Activated naive CD4-positive, alpha-beta T cell treated with Interleukin-2 at 50 U/mL for 16 hours (primary cell): ENCODE measurements at places on chromosomes 3 and 15.

- DNase-seq: no peak
Observed at GRCh38 chr3:152438181-152438580, 169.5 kb downstream of the MBNL1 start.

- peak; percentile 50 for DNase-seq
Observed at GRCh38 chr3:30042274-30042859, 564.0 kb upstream of the TGFBR2 start.

DNA sequence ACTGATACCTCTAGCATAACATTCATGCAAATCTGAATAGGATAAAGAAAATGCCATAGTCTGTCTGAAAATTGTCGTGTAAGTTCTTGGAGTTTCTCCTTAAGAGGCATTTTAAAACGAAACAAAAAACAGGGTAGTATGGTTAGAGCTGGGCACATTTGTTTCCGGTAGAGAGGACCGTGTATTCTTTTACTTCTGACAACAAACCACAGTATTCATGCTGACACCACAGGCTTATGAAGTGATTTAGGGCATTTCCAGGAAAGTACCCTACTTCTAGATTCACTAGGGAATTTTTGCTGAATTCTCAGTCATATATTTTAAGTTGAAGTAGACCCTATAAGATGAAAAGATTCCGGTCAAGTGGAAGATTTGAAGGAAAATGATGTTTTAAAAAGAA is 541.3 kb downstream of the UNC13C start:
- no peak for DNase-seq

DNA sequence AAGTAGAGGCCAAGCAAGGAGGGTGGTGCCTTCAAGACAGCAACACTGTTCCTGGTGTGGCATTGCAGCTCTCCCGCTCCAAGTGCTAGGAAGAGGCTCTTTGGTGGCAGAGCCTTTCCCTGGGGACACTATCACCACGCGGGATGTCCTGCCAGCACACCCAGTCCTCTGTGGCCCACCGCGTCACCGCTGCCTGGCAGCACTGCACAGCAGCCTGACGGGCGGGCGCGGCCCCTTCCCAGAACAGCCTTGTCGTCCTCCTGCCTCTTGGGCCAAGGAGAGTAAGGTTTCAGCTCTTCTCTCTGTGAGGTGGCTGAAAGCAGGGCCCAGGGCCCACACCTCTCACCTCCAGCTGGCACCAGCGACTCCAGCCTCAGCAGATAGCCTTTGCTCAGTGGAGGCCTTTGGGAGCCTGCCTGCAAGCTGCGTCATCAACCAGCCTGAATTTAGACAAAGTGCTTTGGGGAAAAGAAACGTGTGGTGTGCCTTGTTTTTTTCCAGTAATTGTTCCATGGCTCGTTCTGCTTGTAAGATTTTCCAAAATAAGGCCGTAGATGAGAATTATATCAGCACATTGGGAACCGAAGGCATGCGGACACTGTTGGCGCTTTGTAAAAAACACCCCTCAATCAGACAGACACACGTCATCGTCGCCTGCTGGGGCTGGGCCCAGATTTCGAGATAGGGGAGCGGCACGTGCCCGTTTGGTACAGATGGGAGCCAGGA is 65.0 kb downstream of the AAGAB start:
- no peak for DNase-seq

DNA sequence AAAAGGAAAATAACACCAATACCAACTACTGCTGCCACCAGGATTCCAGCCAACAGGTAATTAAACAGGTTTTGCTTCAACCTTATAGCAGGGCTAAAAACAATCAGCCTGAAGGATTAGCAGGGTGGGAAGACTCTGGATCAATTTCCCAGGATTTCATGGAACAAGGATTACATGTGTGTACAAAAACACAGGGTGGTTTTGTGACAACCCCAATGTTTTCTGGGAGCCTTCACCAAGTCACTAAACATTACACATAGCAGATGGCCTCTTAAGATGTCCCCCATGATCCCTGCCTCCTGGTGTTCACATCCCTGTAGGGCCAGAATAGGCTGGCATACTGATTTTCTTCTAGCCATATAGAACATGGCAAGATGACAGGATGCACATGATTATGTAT is 42.8 kb upstream of the ARHGEF3 start:
- no peak for DNase-seq

DNA sequence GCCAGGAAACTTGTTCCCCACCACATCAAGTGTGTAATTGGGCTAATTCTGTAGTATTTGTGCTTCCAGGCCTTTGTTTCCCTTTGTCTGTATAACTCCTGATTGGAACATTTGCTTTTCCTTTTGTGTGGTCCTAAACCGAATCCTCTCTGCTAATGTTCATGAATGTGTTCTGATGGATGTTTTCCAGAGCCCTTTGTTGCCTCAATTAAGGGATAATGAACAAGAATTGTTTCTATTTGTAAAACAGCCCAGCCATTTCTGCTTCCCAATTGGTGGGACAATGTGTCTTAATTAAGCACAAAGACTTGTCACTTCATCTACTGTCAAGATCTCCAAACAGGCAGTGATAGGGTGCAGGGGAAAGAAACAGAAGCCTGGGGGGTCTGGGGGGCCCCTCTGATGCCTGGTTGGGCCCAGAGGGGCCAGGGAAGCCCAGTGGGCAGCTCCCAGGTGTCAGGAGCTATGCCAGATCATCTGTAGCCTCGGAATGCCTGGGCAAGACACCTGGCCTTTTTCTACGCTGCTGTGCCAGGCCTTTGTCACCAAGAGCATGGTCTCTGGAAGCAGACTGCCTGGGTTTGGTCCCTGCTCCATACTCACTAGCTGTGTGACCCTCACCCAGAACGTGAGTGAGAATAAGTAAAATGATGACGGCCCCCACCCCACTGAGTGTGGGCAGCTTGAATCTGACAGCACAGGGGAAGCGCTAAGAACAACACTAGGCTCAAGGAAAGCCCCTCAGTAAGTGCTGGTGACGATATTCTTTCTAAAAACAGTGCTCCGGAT is 116.6 kb upstream of the PRR20G start:
- DNase-seq: no peak

DNA sequence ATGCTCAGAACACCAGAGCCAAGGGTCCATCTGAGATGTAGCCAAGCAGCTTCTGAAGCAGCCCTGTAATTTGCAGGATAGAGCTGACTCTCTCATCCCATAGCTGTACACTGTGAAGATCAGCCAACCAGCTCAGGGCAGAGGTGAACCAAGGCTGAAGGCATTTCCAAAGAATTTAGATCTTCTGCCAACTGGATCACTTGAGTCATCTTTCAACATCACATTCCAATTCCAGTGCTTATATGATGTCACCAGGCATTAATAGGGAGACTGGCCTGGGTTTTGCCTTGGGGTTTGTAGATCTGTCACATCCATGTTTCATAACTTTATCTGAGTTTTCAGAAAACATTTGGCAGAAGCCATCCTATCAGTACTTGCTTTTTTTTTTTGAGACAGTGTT is 98.2 kb downstream of the NR2F2 start:
- DNase-seq: no peak

DNA sequence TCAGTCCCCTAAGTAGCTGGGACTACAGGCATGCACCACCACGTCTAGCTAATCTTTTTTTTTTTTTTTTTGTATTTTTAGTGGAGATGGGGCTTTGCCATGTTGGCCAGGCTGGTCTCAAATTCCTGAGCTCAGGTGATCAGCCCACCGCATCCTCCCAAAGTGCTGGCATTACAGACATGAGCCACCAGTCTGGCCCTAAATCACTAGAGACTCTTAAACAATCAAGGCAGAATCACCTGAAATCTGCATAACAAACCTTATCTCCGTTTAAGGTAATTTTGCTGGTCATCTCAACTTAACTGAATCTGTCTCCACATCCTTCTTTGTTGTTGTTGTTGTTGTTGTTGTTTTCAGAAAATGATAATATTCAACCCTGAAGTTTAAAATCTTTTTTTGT is 5.6 kb upstream of the TRMT10C start:
- no peak for DNase-seq

DNA sequence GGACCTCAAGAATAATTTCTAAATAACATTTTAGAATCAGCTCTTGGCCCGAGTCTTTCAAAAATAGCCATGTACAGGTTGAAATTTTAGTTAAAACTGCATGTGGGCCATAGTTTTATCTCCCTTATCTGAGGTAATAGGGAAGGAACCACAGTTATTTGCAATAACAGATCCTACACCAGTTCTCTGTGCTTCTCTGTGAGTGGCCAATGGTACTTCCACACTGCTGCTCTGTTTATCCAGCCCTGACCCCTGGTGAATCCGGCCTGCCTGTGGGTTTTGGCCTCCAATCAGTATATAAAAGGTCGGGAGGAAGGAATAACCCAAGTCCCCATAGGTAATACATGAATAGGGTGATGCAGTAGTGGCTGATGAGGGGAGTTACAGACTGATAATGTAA is 48.0 kb upstream of the TNIK start:
- no peak for DNase-seq

GRCh38 chr3:12953201-12953995 is 112.0 kb upstream of the RPL32 start:
- no peak for DNase-seq

- DNase-seq: no peak
Observed at GRCh38 chr3:69012800-69013252, 658 bp downstream of the EOGT start.
